ENCODE measurements at places on chromosomes 1 and 21.

DNA sequence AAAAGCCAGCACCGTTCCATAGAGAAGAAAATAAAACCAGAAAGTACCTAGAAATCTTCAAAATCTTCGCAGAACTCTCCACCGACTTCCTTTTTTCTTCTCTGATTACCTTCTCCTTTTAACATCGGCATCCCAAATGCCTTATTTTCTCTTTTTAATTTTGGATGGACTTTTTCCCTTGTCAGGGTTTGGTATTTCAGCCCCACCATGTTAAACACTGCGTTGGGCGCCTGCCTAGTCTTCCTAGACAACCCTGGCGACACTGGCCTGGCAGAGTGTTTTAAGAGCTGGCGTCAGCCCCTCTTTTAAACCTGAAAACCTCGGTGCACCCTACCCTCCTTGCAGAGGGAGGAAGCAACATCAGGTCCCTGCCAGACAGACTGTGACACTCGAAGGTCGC, 66.0 kb upstream of the EFHD2 start:
- DNase-seq: peak; percentile 79

GRCh38 chr1:219927298-219927955, 930 bp downstream of the SLC30A10 start:
- no peak for DNase-seq

DNA sequence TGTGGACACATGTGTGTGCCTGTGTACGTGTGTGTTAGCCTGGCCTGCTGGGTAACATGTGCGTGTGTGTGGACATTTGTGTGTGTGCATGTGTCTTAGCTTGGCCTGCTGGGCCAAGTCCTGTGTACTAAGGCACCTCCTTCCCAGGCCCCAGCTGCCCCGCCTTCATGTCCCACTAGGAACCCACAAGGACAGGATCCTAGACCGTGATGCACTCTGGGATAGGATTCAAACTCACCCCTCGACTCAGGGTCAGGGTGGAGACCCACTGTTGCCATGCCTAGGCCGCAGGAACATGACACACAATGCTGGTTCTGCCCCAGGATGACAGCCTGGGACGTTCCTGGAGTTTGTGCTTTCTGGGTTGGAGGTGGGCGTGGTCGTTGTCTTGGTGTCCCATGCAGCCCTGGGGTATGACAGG, 89.9 kb upstream of the TMPRSS2 start:
- DNase-seq: no peak

- DNase-seq: no peak
Measured at GRCh38 chr1:223033658-223034057, 109.4 kb downstream of the TLR5 start.

- no peak for DNase-seq
Measured at GRCh38 chr1:36166136-36166535, 10.2 kb downstream of the MAP7D1 start.

DNA sequence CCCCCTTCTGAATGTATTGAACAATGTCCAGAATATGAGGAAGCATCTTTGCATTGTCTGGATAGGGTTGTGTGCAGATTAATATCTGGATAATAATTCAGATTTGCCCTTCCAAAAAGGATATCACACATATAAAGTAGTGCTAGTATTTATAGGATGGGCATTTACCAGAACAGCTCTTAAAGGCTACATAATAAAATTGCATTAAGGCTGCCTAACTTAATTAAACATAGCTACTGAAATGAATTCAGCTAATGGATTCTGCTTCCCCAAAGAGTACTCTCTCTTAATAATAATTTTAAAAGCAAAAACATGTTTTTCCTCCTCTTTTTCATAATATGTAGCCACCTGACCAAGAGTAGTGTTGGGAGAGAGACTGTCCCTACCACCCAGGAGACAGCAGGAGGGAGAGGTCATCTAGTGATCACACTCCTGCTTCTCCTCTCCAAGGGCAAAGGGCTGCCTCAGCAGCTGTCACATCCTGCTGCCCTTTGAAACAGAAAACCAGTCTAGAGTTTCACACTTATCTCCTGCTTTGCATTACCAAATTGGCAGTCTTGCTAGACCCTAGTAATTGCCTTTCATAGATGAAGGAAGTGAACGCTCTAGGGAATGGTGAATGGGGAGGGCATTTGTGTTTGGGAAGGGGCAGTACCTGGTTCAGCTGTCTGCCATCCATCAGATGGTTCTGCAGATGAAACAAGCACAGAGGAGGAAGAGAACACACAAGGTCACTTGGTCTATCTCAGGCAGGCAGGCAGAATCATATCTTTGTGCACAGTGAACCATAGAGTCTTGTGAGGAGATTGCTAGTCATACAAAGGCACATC, 29.3 kb upstream of the DDAH1 start:
- DNase-seq: no peak

DNA sequence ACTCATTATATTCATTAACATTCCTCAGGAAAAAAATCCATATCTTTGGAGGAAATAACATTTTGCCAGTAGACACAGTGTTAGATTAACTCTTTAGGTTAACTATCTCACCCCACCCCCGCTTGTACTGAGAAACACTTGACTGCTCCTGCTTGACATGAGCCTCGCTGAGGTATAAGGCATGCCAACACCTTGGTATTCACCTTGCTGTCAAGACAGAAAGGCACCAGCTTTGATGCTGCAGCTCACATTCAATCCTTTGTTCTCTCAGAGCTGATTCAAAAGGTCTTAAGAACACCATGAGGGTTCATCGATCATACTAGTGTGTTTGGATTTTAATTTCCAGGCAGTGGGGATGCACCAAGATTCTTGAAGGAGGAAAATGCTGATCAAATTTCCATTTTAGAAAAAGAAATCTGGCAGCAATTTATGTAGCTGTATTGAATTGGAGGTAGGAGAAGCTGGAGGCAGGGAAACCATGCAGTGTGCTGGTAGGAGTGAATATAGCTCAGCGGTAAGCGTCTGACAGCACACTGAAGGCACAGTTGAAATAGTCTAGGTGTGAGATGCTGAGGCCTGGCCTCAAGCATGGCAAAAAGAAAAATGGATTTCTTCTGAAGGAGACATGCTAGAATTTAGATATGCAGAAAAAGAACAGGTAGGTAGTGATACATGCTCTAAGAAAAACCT, 108.0 kb upstream of the ST6GALNAC5 start:
- DNase-seq: no peak

- no peak for DNase-seq
Measured at GRCh38 chr1:3387401-3387800, 67.1 kb upstream of the ARHGEF16 start.

- no peak for DNase-seq
Measured at GRCh38 chr21:43866659-43867331, 1.8 kb downstream of the AGPAT3 start.

DNA sequence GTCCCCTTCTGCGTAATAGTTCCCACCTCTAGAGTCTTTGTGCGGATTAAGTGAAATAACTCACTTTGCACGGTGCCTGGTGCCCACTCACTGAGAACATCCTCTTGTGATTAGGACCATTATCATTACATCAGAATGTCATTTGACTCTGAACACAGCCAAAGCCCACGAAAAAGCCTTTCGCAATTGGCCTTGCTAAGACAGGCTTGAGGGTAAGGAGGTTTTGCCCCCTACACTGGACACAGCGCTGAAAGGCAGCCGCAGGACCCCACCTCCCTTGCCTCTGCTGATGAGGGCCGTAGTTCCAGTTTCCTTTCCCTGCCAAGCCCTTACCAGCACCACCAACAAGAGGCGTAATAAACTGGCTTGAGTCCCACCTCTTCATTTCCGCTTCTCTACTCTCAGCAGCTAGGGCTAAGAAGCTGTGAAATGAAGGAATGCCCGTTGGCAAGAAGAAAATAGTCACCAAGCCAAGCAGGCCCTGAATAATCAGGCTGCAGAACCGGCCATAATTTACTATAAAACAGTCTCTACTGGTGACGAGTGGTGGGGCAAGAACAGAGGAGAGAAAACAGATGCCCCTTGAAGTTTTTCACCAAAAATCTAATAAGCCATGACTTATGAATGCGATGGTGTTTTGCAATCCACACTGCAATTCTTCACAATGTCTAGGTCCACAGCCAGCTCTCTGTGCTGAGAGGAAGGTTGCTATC, 53.1 kb downstream of the SH3GLB1 start:
- peak; percentile 52 for DNase-seq

DNA sequence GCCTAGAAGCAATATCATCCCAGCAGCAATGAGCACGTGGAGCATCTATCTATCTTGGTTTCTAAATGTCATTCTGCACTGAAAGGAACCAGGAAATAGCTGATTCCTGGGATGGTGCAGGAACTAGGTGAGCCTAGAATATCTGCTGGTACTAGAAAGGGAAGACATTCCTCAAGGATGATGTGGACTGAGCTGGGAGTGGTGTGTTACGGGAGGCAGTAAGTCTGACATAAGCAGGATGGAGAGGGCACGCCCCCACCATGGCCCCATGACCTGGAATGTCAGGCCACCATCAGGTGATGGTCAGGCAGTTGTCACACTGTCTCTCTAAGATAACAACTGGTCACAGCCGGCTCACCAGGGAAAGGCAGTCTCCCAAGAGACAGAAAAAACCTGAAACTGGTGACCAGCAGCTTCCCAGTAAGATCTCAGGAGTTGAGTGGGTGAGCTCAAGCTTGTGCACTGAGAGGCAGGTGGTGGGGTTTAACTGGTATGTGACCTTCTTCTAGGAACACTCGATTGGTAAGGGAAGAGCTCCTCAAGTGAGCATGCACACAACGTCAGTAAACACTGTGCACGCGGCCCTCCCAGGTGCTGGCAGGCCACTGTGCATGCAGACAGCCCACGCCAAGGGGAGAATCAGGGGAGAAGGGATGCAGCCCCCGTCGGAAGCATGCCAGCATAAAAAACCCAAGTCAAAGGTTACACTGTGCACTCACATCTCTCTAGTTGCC, 148.7 kb downstream of the ADSS2 start:
- no peak for DNase-seq

- DNase-seq: no peak
Measured at GRCh38 chr1:98403963-98404480, 257.5 kb upstream of the SNX7 start.

DNA sequence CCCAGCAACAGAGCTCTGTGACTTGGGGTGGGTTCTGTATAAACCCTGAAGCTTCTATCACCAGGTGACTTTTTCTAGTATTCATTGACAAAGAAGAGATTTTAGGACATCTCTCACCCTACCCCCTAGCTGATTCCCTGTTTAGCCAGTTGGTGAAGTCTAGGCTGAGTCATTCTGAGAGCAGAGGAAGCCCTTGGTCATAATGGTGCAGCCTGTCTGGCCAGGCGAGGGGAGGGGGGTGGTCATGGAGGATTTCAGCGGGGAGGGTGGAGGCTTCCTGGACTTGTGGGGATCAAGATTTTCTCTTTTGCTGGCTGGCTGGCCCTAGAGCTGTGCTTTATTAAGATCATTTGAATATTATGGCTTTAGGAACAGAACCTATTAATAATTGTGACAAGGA, 262.6 kb downstream of the CAMTA1 start:
- no peak for DNase-seq

DNA sequence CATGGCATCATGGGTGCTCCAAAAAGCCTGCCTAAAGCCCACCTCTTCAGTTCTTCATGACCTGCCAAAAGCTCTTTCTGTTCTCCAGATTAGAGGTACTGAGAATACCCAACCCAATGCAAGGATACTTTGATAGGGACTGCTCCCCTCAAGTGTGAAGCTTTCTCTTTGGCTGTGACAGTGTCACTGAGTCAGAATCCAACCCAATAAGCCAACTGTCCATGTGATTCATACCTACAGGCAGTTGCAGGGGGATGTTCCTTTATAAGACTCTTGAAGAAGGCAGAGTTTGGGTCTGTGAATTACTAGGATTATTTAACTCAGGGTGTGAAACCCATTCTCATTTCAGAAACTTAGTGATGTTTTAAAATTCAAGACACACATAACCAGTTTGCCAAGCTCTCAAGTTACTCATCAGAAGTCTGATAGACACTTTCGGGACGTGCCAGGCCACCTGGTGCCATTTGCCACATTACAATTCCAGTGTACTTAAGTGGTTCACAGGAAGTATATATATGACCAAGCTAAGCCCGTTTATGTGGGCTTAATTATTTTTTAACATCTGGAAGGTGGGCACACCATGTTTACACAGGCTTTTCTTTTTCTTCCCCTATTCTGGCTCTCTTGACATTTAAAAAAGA, 265.8 kb downstream of the NFIA start:
- no peak for DNase-seq

DNA sequence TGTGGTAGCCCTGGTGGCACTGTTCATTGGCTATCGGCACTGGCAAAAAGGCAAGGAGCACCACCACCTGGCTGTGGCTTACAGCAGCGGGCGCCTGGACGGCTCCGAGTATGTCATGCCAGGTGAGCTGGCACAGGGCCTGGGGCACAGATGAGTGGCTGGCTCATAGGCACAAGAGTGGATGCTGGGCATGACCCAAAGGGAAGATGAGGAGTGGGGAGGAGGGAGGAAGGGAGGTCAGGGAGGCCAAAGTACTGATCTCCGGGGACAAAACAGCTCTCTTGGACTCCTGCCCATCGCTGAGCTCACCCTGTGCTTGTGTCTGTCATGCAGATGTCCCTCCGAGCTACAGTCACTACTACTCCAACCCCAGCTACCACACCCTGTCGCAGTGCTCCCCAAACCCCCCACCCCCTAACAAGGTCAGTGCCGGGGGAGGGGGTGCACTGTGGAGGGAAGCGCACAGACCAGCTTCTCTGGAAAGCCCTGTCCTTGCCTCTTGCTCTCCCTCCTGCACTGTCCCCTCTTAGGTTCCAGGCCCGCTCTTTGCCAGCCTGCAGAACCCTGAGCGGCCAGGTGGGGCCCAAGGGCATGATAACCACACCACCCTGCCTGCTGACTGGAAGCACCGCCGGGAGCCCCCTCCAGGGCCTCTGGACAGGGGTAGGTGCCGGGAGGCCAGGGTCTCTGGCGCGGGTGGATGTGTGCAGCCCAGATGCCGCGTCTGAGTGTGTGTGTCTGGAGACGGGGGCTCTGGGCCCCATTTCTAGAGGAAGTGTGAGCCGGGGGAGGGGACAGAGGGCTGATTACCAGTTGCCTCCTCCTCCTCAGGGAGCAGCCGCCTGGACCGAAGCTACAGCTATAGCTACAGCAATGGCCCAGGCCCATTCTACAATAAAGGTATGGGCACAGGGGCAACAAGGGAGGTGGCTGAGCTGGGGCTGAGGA, 7.3 kb upstream of the LRRC71 start:
- peak; percentile 61 for DNase-seq

DNA sequence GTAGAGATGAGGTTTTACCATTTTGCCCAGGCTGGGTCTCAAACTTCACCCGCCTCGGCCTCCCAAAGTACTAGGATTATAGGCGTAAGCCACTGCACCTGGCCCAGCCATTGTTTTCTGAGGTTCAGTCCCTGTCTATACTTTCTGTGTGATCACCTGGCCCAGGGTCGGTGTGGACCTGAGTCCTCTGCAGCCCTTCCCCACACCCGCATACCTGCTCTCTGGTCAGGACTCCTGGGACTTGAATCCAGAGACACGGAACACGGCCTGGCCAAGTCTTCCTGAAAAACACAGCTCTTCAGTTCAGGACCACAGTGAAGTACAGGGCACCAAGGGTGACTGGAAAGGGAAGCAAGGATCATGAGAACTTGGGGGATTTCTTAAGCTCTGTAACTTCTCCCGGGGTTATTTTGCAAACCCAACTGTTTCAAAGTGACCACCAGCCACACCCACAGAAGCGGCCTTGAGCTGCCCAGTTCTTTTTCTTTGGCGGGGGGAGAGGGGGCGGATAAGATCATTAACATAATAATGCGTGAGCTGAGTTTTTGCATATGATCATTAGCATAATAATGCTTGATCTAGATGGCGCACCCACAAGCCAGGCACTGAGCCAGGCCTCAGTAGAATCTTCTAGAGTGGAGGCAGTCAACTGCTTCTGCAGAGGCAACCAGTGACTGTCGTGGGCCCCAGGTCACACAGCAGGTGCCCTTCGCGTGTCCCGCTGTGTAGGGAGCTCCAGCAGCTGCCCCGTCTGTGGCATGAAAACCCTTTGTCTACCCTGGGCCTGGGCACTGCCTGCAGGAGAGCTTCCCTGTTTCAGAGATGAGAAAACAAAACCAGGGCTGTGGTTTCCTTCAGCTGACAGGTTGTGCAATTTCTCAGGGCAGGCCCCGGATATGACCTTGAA, 1.7 kb upstream of the NADK start:
- DNase-seq: peak; percentile 43

Data from left hindlimb (tissue), 1 donor.